ENCODE measurements at places on chromosomes 16 and 17.
A peak's percentile ranks its signal among the peaks of the same experiment; 100 is the strongest.

DNA sequence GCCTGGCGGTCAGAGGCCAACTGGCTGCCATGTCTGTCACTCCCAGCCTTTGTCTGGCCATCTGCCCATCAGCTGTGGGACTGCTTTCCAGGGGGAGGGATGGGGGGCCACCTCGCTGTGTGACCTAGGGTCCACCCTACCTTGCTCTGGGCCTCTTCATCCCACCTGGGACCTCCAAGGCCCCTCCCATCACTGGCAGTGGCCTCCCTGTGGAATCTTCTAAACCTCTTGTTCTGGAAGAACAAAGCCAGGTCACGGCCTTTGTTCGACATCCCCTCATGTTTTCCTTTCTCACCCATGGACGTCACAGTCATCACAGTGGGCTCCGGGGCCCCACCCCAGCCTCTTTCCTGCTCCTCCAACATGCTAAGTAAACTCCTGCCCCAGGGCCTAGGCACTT lies 24.0 kb downstream of the SPNS2 start:
- DNase-seq, result no peak

DNA sequence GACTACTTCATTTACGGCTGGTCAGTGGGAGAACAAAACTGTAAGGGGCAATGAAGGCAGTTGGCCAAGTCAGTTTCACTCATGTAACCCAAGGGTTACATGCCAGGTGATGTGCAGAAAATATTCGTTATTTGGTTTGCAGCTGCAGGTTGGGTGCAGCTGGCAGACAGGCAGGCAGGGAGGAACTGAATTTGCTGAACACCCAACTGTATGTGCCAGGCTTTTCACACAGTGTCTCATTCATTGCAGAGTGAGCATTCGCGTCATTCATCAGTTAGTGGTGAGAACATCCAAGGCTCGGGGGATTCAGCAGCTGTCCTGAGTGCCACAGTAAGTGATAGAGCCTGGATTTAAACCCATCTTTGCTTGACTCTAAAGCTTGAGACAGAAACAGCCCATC lies 59.7 kb downstream of the ABCC6 start:
- no peak for DNase-seq

DNA sequence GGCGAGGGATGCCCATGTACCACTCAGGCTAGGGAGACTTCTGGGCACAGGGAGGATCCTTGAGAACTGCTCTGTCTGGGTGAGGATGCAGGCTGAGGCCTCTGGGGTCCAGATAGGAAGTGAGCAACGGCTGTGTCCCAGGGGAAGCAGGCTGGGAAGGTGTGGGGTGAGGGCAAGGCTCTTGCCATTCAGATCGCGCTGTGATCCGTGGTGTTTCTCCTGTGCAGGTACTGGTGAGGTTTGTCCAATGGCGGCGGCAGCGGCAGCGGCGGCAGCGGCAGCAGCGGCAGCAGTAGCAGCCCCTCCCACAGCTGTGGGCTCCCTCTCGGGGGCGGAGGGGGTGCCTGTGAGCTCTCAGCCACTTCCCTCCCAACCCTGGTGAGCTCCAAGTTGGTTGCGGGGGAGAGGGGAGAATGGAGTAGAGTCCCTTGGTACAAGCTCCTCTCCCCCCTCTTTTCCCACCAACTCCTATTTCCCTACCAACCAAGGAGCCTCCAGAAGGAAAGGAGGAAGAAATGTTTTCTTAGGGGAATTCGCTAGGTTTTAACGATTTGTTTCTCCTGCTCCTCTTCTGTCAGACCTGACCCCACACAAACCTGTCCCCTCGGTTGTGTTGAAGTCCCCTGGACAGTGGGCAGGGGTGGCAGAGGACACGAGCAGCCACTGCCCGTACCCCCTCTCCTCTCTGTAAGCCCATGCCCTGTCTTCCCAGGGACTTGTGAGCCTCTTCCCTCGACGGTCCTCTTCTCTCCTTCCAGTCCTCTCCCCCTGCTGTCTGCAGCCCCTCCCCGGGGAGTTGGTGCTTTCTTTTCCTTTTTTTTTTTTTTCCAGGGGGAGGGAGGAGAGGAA lies 1.9 kb upstream of the PRRT2 start:
- DNase-seq, result no peak

DNA sequence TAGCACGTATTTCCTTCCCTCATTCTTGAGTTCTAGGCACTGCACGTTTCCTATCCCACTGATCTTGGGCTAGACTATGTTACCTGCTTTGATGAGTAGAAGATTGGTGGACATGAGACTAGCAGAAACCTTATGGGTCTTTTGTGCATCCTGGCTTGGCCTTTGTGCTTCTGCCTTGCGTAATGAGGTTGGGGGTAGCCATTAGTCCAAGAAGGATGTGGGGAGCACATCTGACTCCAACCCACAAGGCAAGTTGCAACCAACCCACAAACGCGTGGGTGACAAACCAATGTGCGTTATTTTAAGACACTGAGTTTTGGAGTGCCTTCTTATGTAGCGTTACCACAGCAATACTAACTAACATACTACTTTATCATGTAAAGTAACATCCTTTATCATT lies 180.4 kb upstream of the IRX5 start:
- DNase-seq, result no peak

GRCh38 chr17:75654176-75654575 lies 12.8 kb downstream of the RECQL5 start:
- DNase-seq, result no peak

GRCh38 chr16:87701505-87701921 lies 64.3 kb downstream of the KLHDC4 start:
- DNase-seq, result no peak

DNA sequence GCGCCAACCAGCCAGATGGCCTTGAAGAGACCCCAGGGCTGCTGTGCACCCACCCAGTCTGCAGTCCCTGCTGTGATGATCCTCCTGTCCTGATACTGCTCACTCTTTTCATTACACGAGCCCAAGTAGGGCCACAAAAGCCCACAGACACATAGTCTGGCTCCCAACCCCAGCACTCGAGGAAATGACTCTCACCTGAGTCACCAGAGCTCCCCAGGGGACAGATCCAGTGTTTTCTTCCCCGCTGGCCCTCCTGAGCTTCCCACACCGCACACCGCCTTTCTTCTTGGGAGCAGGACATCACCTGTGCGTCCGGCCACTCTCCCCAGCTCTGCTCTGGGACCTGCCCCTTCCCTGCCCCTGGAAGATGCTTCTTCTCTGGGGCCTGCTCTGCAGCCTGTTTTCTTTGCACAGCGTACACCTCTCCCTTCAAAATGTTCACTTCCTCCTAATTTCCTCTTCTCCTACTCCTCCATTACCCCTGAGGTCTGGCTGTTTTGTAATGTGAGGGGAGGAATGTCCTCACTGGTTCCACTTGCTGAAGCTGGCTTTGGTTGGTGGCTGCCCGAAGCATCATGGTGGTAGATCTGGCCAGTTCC lies 2.0 kb upstream of the SCN4A start:
- DNase-seq, result no peak

- DNase-seq, result no peak
Measured at GRCh38 chr16:49103298-49103697, 178.3 kb downstream of the CBLN1 start.

DNA sequence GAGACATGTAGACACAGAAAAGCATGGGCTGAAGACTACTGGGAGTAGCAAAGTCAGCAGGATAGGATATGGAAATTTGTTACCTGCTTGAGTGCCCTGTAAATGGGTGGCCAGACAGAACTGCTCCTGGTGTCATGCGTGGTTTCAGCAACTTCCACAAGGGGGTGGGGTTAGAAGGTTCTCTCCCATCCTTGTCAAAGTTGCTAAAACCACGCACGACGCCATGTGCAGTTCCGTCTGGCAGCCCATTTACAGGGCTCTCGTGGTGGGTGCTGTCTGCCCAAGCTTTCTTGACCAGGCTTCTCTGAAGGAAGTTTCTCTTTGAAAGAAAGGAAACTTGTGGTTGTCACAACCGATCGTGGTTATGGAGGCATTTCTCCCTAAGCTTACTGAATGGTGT lies 6.9 kb upstream of the DBNDD1 start:
- DNase-seq, result no peak

- DNase-seq, result peak; percentile 87
Measured at GRCh38 chr17:60554377-60554788, 28.3 kb upstream of the APPBP2 start.

- DNase-seq, result no peak
Measured at GRCh38 chr16:50007744-50008143, 17.3 kb upstream of the CNEP1R1 start.

DNA sequence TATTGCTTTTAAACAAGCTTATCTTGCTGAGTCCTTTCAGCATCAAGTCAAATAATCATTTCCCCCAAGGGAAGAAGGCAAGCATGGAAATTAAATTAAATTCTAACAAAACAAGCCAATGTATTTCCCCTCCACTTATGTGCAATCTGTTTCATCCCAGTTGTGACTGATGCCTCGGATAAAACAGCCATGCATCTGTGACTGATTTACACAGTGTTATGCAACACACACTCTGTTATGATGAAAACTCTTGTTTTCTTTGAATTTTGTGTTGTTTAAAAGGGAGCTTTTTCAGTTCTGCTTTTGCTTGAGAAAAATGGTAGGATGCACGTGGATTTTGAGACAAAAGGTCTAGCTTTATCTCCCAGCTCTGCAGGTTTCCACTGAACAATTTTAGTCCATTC lies 32.6 kb downstream of the TMEM100 start:
- no peak for DNase-seq

- no peak for DNase-seq
Measured at GRCh38 chr17:45370949-45371413, 54.2 kb upstream of the MAP3K14 start.

GRCh38 chr16:27113341-27113841 lies 46.7 kb downstream of the C16orf82 start:
- DNase-seq, result no peak

GRCh38 chr17:12666718-12667117 lies 1.0 kb downstream of the MYOCD start:
- no peak for DNase-seq

DNA sequence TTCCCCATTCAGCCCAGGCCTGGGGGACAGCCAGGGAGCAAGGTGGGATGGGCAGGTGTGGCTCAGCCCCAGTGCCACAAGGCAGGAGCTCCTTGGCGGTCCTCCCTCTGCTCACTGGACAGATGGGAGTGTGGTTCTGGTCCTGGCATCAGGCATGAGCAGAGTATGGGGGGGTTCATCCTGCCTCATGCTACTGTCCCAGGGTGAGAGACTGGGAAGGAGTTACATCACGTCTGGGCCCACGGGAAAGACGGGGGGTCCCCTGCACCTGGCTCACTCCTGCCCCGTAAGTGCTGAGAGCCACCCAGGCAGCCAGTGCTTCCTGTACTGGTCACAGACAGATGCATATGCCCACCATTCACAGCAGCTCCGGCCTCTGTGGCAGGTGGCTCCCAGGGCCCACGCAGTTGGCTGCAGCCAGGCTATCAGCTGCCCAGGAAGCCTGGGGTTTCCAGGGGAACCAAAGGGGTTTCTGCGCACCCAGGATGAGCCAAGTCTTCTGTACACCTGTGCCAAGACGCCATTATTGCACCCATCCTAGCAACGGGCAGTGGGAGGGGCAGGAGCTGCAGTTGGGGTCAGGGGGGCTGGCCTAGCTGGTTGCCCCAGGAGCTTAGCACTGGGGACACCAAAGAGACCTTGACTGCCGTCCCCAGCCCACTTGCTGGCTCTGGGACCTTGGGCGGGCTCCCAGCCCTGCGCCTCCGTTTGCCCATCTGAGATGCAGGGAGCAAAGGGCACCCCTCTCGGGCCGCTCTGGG lies 1.9 kb downstream of the BAIAP3 start:
- DNase-seq, result no peak

DNA sequence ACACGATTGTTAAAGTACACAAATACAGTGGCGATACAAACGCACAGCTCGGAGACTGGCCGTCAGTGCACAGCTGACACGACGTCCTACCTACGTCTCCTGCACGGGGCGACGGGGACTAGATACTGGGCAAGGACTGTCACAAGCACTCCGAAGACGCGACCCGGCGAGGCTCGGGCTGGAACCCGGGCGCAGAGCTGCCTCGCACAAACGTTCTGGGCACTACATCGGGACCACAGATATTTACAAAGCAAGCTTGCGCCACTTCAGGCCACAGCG lies 13.8 kb downstream of the SLC16A3 start:
- no peak for DNase-seq

DNA sequence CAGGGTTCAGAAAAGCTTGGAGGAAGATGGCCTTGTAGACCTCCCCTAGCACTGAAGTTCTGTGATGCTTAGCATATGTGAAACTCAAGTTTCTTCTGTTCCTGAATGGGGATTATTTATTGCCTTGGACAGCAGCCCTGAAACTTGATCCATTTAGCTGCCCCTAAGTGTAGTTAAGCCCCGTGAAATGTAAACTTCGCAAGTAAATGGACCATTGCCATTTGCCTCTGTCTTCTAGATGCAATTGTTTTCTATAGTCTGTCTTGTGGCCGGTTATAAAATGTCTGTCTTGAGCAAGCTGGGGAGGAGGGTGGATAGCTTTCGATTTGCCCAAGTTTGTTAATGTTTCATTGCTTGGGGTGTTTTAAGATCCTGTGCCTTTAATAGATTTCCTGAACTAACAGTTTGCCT lies 261.8 kb downstream of the CDH13 start:
- DNase-seq, result peak; percentile 58

DNA sequence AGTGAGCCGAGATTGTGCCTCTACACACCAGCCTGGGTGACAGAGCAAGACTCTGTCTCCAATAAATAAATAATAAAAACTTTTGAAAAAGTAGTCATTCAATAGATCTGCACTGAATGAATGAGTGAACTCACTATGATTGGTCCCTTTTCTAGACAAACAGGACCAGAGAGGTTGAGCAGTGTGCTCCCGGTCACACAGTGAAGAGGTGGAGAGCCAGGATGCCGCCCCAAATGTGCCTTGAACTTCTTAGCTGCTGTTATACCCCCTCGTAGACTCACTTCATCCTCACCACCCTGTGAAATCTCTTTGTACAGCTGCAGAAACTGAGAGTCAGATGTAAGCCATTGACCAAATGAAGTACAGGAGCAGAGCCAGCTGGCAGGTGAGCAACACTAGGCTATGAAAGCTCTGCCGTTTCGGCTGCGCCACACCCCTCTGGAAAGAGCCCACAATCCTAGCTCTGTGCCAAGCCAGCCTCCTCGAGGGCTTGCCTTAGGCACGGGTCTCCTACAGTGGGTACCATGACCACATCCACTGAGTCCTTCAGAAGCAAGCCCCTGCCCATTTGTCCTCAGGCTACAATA lies 7.8 kb upstream of the KIAA0513 start:
- DNase-seq, result no peak

- DNase-seq, result no peak
Measured at GRCh38 chr17:194828-195602, 13.6 kb upstream of the DOC2B start.

DNA sequence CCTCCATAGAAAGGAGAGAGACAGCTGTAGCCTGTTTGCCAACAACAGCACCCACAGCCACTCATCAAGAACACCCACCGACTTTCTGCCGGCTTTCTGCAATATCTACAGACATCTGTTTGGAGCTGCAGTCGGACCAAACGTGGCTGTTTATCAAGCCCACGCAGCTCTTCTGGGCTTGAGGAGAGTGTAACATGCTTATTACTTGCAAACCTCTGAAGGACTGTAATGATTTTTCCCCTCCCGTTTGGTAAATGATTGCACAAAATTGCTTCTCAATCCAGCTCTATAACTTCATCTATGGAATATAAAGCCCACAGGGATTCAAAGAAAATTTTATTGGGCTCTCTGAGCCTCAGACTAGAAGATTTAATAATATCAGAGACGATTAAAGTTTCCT lies 100.5 kb downstream of the VAT1L start:
- no peak for DNase-seq
